ENCODE measurements at places on chromosomes 11 and 22. TPM values are rescaled to one million over a fixed set of nuclear protein-coding genes. Genes with fewer than 3 reads are reported as not detected.
A peak's percentile ranks its signal among the peaks of the same experiment; 100 is the strongest.

DNA sequence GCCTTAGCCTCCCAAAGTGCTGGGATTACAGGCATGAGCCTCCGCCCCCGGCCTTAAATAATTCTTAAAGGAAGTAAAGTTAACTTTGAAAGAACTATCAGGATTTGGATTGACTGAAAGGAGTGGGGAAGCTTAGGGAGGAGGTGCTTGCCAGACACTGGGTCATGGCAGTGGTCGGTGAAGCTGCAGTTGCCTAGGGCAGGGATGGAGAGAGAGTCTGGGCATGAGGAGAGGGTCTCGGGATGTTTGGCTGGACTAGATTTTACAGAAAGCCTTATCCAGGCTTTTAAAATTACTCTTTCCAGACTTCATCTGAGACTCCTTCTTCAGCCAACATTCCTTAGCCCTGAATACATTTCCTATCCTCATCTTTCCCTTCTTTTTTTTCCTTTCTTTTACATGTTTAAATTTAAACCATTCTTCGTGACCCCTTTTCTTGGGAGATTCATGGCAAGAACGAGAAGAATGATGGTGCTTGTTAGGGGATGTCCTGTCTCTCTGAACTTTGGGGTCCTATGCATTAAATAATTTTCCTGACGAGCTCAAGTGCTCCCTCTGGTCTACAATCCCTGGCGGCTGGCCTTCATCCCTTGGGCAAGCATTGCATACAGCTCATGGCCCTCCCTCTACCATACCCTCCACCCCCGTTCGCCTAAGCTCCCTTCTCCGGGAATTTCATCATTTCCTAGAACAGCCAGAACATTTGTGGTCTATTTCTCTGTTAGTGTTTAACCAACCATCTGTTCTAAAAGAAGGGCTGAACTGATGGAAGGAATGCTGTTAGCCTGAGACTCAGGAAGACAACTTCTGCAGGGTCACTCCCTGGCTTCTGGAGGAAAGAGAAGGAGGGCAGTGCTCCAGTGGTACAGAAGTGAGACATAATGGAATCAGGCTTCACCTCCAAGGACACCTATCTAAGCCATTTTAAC, at the start of gene NNMT:
Gene NNMT, plus strand, starts transcription at position 724 of the 929 bp plus-strand sequence. Its CDS starts 158 bp downstream, at position 882.
- H3K4me3 ChIP-seq, result peak within 1 kb of the TSS; percentile 47
- peaks cover 33% of the 10 kb centered on the region for H3K4me1 ChIP-seq
- no peak for DNase-seq
- no peaks in the 10 kb centered on the region for H3K27me3 ChIP-seq
- H3K27ac ChIP-seq, result peak within 1 kb of the TSS; percentile 97

- no peak overlapping the region for H3K4me3 ChIP-seq
- H3K27ac ChIP-seq, result no peak overlapping the region
- H3K4me1 ChIP-seq, result no peaks in the 10 kb centered on the region
- no peak for DNase-seq
Observed at GRCh38 chr11:81007046-81007445, 1566.2 kb upstream of the TENM4 start.

The WT1 gene
- total RNA-seq, result not detected

DNA sequence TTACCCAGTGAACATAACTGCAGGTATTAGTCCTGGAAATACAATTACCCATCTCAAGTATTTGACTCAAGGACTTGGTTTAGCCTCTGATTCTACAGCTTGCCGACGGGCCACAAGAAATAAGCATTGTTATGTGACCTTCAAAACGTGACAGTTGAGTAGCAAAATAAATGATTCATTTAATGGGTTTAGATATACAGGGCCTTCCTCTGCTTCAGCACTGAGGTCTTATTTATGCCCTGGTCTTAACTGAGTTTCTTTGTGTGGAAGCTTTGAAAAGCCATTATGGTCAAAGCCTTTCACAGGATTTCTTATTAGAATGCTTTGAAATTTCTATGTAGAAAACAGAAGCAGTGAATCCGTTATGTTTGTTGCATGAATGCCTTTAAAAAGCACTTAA, 899.2 kb upstream of the API5 start:
- H3K27ac ChIP-seq, result no peak overlapping the region
- H3K27me3 ChIP-seq, result no peaks in the 10 kb centered on the region
- no peaks in the 10 kb centered on the region for H3K36me3 ChIP-seq
- no peaks in the 10 kb centered on the region for H3K4me1 ChIP-seq
- no peak overlapping the region for H3K4me3 ChIP-seq

GRCh38 chr22:31958625-31959239, 14.4 kb downstream of the YWHAH start:
- no peak overlapping the region for H3K4me3 ChIP-seq
- no peak for DNase-seq
- H3K27me3 ChIP-seq, result no peaks in the 10 kb centered on the region
- peaks cover 12% of the 10 kb centered on the region for H3K4me1 ChIP-seq

DNA sequence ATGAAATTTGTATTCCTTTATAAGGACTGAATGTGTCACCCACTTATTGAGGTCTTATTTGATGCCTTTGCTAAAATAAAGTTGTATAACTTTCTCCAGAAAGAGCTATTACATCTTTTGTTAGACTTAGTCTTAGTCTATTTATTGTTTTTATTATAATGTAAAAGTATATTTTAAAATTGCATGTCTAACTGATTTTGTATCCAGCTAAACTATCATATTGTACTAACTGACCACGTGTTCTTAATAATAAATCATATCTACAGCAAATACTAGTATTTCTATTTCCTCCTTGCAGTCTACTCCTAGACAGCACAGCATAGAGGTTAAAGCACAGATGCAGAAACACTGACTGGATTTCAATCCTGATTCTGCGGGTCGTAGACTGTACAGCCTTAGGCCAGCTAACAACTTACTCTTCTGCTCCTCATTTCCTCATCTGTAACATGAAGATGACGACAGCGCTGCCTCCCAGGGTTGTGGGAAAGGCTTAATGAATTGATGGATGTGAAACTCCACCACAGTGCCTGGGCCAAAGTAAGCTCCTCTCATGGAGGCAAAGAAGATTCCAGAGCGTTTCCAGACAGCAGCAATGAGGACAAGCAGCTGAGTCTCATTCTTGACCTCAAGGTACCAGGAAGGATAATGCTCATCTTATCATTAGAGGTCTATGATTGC, 13.2 kb downstream of the IFITM10 start:
- H3K4me3 ChIP-seq, result no peak overlapping the region
- H3K36me3 ChIP-seq, result no peaks in the 10 kb centered on the region
- DNase-seq, result peak; percentile 33
- no peaks in the 10 kb centered on the region for H3K27me3 ChIP-seq
- no peak overlapping the region for H3K27ac ChIP-seq
- no peaks in the 10 kb centered on the region for H3K4me1 ChIP-seq

The KCNJ5 gene
- total RNA-seq, result 0.53 TPM

- H3K36me3 ChIP-seq, result no peaks in the 10 kb centered on the region
- H3K4me3 ChIP-seq, result no peak overlapping the region
- no peaks in the 10 kb centered on the region for H3K27me3 ChIP-seq
- H3K4me1 ChIP-seq, result peaks cover 7% of the 10 kb centered on the region
- no peak for DNase-seq
Observed at GRCh38 chr11:67389477-67389876, 2.3 kb upstream of the RAD9A start.

The PHETA2 gene
- total RNA-seq, result 41.5 TPM

- no peaks in the 10 kb centered on the region for H3K36me3 ChIP-seq
- no peak overlapping the region for H3K27ac ChIP-seq
- DNase-seq, result no peak
- no peaks in the 10 kb centered on the region for H3K4me1 ChIP-seq
- no peak overlapping the region for H3K4me3 ChIP-seq
Observed at GRCh38 chr11:34633640-34633989, 12.7 kb downstream of the EHF start.

DNA sequence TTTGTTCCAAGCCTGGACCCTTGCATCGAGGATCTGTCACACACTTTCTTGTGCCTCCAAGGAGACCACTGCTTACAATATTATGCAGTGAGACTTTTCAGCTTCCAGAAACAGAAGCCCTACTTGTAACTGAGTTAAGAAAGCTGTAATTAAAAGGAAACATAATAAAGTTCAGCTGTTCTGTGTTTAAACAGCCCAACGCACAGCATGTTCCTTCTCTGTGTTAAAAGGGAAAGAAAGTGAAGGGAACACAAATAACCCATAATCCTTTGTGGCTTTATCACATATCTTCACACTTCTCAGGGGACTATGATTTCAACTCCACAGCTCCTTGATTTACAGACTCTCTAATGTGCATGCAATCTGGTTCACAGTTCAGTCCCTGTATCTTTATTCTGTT, 200.3 kb upstream of the MTNR1B start:
- H3K27me3 ChIP-seq, result no peaks in the 10 kb centered on the region
- no peak for DNase-seq
- H3K27ac ChIP-seq, result no peak overlapping the region
- H3K4me1 ChIP-seq, result no peaks in the 10 kb centered on the region
- no peak overlapping the region for H3K4me3 ChIP-seq

The RAG2 gene
- not detected for total RNA-seq

DNA sequence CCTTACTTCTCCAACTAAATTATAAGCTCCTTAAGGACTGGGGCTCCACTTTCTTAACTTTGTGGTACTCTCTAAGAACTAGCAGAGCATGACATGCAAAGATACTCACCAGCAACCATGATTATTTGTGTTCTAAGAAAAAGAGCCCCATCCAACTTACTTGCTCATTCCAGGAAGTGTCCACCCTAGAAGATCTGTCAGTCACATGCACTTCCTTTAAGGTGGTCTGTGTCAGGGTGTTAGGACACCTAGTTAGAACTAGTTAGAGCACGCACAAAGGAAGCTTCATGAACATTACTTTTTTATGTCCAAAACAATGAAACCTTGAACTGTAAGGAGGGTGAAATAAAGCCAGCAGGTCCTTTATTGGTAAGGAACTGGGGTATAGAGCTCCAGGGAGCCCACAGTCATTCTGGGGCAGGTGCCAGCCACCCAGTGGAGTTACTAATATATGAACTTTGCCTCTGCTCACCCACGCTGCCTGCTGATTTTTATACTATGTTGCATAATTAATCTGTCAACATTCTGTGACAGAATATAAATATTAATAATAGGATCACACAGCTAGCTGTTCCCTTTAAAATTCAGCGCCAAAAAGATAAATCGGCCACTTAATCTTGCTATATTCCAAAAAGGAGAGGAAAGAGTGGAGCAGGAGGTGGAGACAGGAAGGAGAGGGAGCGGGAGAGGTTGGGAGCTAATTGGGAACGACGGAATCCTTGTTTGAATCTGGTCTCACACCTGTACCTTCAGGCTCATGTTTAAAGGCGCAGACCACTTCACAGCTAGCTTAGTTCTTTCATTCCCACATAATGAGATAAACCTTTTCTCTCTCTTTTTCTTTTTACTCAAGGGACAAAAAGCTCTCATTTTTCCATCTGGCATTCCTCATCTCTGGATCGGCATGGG, 755.0 kb downstream of the OPCML start:
- H3K4me3 ChIP-seq, result no peak overlapping the region
- no peaks in the 10 kb centered on the region for H3K27me3 ChIP-seq
- no peaks in the 10 kb centered on the region for H3K36me3 ChIP-seq
- no peak overlapping the region for H3K27ac ChIP-seq
- no peak for DNase-seq

The MMP12 gene
- total RNA-seq, result not detected

The OR56A1 gene
- total RNA-seq, result not detected

DNA sequence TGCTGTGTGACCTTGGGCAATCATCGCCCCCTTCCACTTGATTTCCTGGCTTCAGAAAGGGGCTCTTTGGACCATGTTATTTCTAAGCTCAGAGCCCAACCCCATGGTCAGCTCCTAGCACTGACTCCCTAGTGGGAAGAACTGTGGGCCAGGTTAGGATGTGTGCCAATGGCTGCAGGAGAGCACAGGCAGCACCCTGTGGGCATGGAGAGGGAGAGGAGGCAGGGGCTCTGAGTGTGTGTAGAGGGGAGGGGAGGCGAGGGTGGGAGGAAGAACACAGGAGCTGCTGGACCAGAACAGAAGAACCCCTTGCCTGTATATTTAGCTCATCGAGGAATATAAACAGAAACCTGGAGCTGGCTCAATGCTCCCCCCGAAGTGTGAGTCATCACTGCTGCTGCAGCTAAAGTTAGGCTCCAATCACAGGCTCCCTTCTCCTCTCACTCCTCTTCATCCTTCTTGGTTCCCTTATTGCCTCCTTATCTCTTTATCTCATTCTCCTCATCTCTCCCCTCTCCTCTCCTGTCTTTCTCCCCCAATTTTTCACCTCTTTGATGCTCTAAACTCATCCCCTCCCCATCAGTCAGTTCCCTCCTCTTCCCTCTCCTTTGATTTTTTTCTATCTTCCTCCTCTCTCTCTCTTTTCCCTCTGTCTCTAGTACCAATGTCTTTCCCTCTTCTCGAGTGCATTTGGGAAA, 14.5 kb upstream of the RPS19BP1 start:
- no peak for DNase-seq
- H3K4me1 ChIP-seq, result no peaks in the 10 kb centered on the region
- peaks cover 4% of the 10 kb centered on the region for H3K27me3 ChIP-seq
- H3K27ac ChIP-seq, result no peak overlapping the region

The KCNJ11 gene
- not detected for total RNA-seq

- H3K36me3 ChIP-seq, result no peaks in the 10 kb centered on the region
- no peaks in the 10 kb centered on the region for H3K27me3 ChIP-seq
- DNase-seq, result no peak
- H3K4me1 ChIP-seq, result no peaks in the 10 kb centered on the region
- H3K27ac ChIP-seq, result no peak overlapping the region
- no peak overlapping the region for H3K4me3 ChIP-seq
Observed at GRCh38 chr22:37295213-37295886, 13.0 kb downstream of the CYTH4 start.

The CHRM4 gene
- not detected for total RNA-seq

DNA sequence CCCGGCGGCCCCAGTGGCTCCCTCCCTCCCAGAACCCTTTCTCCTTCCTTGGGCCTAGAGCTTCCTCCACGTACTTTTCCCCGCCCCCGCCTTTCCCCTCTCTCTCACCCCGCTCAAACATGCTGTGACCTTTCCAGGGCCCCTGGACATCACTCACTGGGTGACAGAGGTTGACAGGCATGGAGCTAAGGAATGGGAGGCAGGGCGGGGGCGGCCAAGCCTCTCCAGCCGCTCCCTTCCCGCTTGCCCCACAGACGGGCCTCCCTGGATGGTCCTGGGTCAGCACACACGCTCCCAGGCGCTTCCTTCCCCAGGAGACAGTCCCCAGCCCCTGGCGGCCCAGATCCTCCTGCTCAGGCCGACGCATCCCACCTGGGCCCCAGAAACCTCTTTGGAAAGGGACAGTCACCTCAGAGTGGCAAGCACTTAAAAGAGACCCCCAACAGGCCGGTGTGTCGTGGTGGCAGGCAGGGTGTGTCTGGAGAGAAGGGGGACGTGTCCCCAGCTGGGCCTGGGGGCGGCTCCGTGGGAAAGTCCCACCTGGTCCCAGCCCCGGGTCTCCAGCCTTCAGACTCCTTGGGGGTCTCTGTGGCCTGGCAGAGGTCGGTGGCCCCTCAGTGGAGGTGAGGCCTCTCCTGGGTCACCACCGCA, 8.8 kb downstream of the H19 start:
- H3K4me3 ChIP-seq, result no peak overlapping the region
- H3K36me3 ChIP-seq, result no peaks in the 10 kb centered on the region
- H3K27me3 ChIP-seq, result no peaks in the 10 kb centered on the region
- DNase-seq, result no peak

Measured in ascending aorta (tissue), 2 donors.